CMK (cell line): ENCODE measurements at places on chromosomes 2 and 18.

GRCh38 chr2:33188799-33189198 lies 242.0 kb downstream of the LTBP1 start:
- no peak for DNase-seq

GRCh38 chr2:66481100-66481549 lies 46.2 kb downstream of the MEIS1 start:
- peak; percentile 90 for DNase-seq

DNA sequence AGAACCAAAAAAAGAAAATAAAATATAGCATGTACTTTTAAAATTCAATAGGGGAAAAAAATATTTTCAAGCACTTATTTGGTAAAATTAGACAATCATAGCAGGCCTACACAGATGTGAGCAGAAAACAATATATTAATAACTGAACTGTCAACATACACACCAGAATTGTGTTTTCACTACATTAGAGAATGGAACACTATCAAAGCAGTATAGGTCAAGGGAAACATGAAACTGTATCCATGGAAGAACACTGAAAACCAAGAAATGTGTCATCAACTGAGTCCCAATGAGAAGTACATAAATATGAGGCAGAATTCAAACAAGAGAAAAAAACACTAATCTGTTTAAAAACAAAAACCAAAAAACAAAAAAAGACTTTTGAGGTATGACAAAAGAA lies 132.4 kb downstream of the USP34 start:
- no peak for DNase-seq

DNA sequence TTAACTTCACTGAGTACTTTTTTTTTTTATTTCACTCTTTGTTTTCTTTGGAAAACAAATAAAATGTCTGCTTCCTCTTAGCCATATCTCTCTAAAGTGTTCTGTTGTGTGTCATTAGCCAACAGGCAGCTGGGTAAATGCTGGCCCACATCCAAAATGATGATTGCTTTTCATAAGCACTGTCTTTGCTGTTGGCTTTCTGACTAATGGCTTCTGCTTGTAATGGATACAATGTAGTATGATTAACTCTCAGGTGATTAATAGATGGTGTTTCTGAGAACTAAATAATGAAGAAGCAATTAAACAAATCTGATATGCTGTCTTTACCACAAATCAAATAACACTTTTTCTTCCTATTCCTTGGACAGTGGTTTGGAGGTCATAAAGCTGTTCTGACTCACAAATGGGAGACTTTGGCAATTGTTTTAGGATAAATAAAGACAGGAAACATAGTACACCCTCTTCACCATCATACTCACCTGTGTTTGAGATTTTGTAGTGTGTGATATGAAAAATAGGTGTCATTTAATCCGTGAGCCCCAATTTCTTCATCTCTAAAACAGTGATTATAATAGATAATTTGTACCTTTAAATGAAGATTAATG lies 888.4 kb downstream of the TSN start:
- no peak for DNase-seq

DNA sequence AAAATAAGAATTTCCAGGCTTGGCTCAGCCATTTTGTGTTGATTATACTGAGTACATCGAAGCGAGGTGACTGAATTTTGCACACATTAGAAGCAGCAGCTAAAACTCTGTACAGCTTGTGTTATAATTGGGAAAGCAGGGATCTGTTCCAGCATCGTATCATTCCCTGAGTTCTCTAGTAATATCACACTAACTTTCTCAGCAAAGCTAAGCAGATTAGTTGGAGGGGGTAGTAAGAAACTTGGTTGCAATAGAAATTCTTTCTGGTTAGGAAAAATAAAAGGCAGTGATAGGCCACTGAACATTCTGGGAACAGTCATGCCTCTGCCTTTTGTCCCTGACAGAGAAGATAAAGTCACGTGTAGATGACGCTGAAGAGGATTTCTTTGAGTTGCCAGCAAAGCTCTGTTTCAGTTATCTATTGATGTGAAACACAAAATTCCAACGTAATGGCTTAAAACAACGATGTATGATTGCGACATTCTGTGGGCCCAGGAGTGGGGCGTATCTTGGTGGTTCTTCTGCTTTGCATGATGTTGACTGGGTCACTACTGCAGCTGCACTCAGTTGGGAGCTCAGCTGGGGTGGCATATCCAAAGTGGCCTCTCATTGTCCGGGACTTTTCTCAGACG lies 202.1 kb upstream of the MEX3C start:
- no peak for DNase-seq

DNA sequence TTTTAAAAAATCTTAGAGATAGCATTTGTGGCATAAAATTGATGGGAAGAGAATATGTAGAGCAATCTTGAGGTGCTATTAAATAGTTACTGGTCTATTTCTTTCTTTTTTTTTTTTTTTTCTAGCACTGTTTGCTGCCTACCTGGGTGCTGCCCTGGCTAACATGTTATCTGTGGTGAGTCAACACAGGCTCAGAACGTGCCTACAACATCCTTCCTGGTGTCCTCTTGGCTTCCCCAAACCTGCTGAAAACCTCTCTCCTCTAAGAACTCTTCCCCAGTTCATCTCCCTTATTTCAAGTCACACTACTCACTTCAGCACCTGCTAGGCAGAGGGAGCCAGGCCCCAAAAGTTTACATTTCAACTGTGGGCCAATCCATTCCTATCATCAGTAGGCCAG lies 45.1 kb upstream of the SLC14A1 start:
- DNase-seq: no peak

DNA sequence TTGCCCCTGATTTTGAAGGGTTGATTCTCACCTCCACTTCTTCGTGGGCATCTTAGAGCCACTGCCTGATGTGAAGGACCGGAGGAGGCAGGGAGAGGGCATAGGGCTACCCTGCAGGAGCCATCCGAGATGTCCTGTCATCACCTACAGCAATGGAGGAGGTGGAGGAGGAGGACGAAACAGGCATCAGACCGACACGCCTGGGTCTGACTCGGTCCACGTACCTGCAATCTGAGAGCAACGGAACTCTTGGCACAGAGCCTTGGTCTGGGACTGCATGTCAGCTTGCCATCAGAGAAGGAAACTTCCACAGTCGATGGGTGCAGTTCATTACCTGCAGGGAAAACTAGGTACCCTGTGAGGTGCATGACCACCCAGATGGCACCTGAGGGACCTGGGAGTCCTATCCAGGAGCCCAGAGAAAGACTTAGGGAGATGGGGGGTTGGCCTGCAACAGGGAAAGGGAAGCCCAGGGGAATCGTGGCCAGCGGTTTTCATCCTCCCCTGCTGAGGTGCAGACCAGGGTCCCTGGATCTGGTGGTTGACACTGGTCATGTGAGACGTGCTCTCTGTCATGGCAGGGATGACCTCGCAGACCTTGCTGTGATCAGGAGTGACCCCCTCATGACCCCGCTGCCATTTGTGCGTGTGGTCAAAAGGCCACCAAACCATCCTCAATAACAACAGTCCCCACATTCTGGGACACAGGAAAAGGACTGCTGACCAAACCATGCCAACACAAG lies 190.8 kb downstream of the SEPTIN10 start:
- DNase-seq: no peak

GRCh38 chr2:105796791-105797190 lies 52.1 kb downstream of the NCK2 start:
- no peak for DNase-seq

GRCh38 chr2:11824901-11825828 lies 78.7 kb downstream of the LPIN1 start:
- no peak for DNase-seq

DNA sequence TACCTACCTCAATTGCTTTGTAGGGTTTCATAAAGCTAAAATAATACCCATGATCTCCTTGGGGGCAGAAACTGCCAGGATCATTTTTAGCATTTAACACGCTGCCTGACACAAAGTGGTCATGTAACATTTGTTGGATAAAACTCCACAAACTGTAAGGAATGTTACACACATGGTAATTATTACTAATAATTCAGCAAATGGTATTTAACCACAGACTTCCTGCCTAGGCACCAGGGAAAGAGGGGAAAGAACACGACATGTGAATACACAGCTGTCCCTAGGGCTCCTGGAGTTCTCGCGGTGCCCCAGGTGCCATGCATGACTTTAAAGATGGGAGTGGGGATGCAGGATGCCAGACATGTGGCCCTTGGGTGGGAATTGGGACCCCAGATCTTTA lies 43.5 kb downstream of the ASAP2 start:
- DNase-seq: no peak

GRCh38 chr2:126228531-126228930 lies 427.4 kb upstream of the GYPC start:
- DNase-seq: no peak

DNA sequence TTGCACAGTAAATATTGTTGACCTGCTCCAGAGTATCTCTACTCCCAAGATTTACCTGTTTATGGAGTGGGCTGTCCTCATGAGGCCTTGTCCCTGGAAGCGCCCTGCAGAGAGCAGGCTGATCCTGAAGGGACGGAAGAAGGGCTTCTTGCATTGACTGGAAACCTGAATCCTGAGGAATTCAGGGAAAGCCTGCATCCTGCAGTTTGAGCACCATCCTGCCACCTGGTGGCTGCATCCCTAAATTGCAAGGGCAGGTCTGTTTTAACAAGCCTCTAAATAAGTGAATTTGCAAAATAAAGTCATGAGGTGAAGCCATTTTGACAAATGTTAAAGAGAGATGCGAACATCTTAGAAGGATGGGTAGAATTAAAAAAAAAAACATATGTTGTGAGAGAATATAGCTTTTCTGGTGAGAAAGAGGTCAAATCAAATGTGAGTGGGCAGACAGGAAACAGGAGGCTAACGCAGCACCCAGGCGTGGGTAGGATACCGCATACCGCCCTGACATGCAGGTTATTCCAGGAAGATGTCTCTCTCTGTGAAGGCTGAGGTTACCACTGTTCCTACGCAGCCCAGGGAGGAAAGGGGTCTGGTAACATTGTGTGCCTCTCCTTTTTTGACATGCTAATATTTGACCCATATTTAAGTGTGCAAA lies 754.9 kb downstream of the RNF144A start:
- peak; percentile 26 for DNase-seq

DNA sequence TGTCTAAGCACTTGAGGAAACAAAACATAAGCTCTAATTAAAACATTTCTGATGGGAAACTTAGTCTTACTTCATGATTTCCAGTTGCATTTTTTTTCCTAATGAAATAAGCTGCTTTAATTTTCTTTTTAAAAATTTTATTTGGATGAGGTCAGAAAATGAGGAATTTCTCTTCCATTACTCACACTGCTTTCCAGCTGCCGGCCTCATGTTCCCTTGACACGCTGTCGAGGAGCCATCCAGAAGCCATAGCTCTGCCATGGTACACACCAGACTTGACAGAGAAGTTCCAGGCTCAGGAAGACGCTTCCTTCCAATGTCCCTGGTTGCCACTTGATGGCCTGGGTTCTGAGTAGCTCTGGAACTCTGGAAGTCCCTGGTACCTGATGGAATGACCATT lies 12.1 kb upstream of the MAPRE2 start:
- no peak for DNase-seq

DNA sequence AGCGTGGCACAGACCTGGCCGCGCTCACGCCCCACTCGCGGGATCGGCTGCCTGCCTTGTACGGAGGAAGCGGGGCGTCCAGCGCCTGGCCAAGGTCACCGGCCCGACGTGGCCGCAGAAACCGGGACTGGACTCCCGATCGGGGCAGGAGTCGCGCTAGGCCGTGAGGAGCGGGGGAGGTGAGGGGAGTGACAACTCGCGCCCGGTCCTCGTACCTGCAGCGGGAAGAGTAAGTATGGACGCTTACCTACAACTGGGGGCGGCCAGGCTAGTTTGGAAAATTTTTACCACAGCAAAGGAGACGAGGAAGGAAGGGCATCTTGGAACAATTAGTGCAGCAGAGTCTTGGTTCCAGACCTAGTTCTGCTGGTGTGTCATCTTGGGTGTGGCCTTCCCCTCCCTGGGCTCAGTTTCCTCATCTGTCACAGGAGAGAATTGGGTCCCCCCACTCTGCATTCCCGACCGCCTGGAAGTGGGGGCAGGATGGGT lies 693 bp downstream of the UBE2F start:
- no peak for DNase-seq

- DNase-seq: no peak
Observed at GRCh38 chr18:31783059-31783458, 22.4 kb upstream of the SLC25A52 start.

DNA sequence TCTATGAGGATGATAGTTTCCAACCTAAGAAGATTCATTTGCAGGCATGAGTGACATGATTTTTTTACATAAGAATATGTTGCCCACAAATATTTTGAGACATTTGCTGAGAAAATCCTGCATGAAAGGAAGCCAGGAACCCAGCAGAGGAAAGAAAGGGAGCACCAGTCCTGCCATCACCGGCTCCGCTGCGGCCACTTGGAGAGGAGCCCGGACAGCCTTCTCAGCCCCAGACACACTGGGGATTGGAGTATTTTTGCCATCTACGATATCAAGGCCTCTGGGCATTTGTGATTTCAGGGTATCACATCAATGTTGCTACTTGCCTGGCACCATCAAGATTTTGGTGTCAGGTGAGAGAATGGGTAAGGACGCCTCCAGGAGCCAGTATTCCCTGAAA lies 228.3 kb downstream of the PTGR3 start:
- no peak for DNase-seq

- no peak for DNase-seq
Observed at GRCh38 chr2:220460257-220460985, 833.0 kb downstream of the SLC4A3 start.

- DNase-seq: no peak
Observed at GRCh38 chr2:232229911-232230310, 148.6 kb upstream of the ALPP start.

GRCh38 chr2:151241224-151241623 lies 20.4 kb downstream of the RBM43 start:
- no peak for DNase-seq

DNA sequence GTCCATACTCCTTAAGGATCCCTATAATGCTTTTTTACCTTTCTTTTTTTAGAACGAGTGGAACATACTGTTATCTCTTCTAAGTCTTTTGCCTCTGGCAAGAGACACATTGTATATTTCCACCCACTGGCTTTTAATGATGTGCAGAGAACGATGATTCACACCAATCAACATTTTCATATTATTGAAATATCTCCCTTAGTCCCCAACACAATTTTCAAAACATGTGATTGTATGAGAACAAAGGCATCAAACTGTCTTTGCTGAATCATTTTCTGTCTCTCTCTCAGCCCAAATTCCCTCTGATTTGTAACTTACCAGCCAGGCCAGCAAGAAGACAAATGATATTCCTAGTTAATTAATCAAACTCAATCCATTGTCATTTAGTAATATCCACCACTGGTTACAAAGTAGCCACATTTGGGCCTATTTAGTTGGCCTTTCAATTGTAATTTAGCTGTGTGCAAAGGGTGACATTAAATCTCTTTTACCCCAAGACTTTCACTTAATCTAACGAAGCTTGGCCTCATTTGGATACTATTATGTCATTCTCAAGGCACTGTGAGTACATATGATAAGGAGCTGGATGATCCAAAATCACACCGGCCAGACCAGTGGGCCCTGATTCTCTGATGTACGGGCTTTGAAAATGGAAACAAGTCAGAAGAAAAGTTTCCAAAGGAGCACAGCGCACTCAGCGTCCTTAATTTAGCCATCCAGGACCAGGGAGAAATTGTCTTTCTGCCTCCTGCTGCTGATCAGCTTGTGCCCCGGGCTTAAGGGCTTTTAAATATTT lies 185.1 kb downstream of the SCG2 start:
- no peak for DNase-seq
